ENCODE measurements at places on chromosomes 2 and 18.

DNA sequence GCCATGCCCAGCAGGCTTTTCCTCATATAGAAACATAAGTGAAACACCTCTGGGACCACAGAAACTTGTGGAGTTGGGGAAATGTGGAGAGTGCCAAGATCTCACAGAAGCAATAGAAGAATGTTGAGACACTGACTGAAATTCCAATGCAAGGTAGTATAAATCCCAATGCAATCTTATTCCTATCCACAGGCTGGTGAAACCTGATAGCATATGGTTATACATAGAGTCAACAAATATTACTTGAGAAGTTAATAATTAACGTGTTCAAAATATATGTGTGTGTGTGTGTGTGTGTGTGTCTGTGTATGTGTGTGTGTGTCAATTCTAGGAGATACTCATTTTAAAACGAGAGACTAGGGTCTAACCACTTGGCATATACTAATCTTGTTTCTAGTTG is 776.8 kb upstream of the ACVR2A start:
- no peak for DNase-seq

GRCh38 chr2:104733226-104733943 is 120.5 kb upstream of the POU3F3 start:
- no peak for DNase-seq

- DNase-seq: no peak
Observed at GRCh38 chr18:35564795-35565453, 16.6 kb upstream of the GALNT1 start.

DNA sequence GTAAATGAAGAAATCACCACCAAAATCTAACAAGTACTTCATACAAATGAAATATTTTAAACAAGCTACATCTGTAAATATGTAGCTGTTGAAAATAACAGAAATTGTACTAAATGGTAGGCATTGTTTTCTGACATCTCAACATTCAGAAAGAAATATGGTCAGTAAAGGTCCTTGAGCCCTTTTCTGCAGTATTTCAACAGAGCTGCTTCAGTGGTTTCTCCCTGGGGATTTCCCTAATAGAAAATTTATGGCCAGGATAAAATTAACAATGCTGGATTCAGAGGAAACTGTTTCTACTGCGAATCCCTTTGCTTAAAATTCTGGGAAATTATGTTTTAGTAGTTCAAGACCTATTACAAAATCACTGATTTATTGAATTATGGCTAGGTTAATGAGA is 256.6 kb downstream of the PIEZO2 start:
- no peak for DNase-seq

DNA sequence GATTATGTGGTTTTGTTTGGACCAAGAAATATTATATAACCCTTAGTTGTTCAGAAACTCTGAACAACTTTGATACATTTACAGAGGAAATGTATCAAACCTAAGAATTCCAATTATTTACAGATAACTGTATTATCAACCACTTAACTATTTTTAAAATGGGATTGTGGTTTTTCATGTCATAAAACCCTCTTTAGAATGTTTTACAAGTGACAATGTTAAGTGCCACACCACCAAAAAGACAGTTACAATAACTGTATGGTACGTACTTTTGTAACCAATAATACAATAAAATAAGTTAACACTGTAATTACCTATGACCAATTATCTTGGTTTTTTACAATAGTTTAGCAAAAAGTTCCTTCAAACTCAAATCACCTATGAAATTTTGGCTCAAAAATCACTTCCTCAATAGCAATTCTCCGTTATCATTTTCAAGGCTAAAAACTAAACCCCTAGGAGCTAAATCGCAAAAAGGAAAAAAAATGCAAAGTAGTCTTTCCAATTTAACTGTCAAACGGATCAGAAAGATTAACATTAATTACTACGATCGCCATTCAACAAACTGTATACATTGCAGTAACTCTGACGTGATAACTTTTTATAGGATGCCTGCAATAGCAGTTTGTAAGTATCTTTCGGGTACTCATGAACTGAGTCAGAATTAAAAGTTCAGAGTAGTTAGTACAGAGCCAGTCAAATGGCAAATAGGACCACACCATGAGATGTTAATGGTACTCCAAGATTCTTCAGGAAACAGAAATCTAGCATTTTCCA is 1.5 kb downstream of the ROCK1 start:
- no peak for DNase-seq

DNA sequence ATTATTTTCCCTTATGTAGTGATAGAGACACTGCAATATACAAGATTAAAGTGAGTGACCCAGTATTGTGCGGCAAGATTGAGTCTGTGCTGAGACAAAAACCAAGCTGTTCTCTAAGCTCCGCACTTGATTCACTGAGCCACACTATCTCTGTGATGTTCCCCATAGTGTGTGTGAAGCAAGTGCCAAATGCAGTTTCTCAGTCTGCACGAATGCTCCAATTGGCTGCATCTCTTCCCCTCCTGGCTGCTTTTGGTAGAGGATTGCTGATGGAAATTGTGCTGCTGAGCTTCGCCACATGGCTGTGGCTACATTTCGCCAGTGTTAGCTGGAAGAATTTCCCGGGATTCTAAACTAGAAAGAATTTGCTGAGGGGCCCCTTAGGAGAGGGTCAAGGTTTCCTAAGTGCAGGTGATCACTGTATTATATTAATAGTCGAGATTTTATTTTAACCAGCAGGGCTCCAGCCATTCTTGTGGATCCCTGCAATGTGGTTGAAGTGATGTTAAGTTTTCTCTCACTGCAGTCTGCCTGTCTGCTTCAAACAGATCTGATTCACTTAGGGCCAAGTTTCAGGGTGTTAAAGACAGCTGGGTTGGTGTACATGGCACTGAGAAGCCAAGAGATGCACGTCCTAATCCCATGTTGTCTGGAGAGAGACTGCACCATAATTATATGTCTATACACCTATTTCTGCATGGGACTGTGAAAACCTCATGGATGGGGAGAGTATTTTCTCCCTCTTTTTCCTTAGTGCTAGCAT is 317.2 kb downstream of the DCC start:
- no peak for DNase-seq

DNA sequence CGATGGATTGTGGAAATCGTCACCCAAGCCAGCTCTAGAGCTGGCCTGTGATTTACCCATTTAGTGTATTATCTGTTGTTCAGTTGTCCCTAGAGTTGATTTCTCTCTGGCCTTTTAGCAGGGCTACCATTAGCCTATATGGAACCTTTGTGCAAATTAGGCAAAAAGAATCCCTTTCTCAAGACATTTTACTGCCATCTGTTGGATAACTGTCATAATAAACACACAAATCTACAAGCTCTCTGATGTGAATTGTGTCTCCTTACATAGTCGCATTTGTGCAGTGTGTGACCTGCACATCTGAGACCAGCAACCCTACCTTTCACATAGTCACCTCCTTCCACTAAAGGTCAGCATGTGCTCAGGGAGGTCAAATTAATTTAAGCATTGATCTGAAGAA is 34.0 kb downstream of the LOXHD1 start:
- DNase-seq: no peak

- no peak for DNase-seq
Observed at GRCh38 chr2:152740743-152741328, 22.4 kb downstream of the ARL6IP6 start.

- no peak for DNase-seq
Observed at GRCh38 chr2:149877074-149877473, 289.5 kb upstream of the MMADHC start.

GRCh38 chr2:69145204-69145603 is 132.2 kb downstream of the ANTXR1 start:
- DNase-seq: no peak

GRCh38 chr18:74131124-74131523 is 16.5 kb downstream of the FBXO15 start:
- no peak for DNase-seq

GRCh38 chr2:174787487-174788205 is 23.4 kb upstream of the CHRNA1 start:
- no peak for DNase-seq

DNA sequence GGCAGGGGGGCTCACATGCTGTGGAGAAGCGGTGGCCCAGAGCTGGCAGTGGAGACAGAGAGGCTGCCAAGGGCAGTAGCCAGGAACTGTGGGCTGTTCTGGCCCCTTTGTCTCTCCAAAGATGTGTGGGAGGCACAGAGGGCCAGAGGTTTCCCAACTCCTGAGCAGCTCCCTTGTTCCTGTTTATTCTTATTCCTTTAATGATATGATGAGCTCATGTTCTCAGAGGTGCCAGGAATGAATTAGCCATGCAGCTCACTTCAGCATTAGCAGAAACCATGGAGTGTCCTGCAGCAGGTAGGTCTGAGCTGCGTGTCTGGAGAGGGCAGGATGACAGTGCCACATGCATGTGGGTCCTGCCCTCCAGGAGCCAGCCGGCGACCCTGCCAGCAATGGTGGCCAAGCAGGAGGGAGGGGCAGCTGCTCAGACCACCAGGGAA is 77.9 kb upstream of the FZD7 start:
- DNase-seq: no peak

DNA sequence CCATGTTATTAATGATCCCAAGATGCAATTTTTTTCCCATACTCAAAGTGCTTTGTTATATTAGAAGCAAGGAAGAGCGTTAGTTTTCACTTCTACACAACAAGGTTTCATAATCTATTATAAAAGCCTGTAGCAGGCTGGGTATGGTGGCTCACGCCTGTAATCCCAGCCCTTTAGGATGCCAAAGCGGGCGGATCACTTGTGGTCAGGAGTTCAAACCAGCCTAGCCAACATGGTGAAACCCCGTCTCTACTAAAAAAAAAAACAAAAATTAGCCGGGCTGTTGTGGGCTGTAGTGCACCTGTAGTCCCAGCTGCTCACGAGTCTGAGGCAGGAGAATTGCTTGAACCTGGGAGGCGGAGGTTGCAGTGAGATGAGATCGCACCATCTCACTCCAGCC is 19.0 kb upstream of the SERPINB2 start:
- DNase-seq: no peak

- DNase-seq: no peak
Observed at GRCh38 chr2:219856602-219857001, 229.2 kb downstream of the SLC4A3 start.

DNA sequence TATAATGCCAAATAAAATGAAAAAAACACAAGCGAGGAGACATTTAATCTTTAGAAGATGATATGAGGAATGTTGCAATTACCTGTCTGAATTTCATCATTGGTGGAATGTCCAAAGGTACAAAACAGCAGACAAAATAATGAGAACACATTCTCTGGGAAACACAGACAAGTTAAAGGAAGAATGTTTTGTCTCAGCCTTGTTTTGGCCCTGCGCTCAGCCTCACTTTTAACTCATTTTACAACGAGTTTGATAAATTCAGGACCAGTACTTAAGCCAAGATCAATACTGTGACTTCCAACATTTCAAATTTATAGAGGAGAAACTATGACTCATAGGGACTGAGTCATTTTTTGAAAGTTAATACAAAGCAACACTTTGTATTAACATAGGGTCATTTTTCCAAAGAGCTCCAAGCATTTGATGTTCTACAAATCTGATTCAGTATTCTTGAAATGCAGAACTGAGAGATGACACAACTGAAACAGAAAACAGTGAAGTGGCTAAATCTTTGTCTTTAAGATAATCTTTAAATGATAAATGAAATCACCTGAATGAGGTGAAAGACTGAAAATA is 833.2 kb upstream of the CHAC2 start:
- DNase-seq: no peak

- DNase-seq: no peak
Observed at GRCh38 chr18:24271381-24272228, 126.0 kb downstream of the OSBPL1A start.

GRCh38 chr2:127176371-127177311 is 43.5 kb downstream of the CYP27C1 start:
- no peak for DNase-seq

DNA sequence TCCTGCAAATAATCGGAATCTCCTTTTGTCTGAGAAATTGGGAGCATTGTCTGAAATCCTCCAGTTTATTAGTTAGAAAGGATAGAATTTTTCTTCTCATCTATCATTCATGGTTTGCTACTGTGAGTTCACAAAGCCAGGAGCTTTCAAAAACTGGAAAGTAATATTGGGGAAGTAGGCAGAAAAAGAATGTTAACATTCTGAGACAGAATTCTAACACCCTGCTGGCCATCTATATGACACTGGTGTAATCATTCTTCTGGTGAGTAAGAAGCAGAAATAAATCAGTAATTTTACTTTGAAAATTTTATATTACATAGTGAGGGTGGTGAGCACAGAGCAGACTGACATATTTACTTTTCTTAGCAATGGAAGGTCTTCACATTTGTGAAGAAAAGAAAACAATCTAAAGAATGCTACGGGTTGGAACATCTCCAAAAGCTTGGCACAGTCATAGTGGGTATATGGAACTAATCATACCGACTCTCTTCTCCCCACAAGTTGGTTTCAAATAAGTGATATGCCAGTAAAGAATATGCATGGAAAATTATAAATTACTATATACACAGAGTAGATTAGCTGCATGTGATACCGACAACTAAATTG is 344.9 kb downstream of the LPIN1 start:
- DNase-seq: no peak

GRCh38 chr2:101112772-101113157 is 38.4 kb downstream of the TBC1D8 start:
- no peak for DNase-seq

GRCh38 chr2:68829749-68830148 is 41.4 kb downstream of the BMP10 start:
- DNase-seq: no peak
